ENCODE measurements at places on chromosomes 11 and 22.

DNA sequence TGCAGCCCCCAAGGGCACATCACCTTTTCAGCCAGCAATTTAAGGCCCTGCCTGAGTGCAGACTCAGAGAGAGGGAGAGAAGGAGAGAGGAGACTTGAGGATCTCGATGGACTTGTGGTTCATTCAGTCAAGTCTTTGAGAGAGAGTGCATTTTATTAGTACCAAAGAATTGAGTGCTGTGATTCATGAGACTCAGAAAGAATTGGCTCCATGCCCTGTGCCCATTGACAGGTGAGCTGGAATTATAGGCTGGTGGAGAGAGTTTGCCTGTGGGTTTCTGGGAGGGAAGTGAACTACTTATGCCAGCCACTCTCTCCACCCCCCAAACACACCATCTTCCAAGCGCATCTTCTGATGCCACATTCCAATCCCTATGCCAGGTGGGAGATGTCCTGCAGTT lies 236.8 kb downstream of the MN1 start:
- DNase-seq = no peak

DNA sequence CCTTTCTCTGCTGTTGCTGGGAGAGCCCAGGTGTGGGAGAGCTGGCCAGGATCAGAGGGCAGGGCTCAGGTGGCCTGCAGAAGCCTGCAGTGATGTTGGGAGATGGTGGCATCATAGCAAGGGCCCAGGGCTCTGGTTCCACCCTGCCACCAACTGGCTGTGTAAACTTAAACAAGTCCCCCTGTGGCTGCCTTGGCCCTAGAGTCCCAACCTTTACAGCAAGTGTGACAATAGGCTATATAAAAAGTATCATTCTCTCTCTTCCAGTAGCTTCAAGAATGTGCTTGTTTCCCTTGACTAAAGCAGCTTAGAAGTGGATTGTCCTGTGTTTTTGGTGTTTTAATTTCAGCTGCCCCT lies 201.8 kb upstream of the E2F8 start:
- DNase-seq = no peak

DNA sequence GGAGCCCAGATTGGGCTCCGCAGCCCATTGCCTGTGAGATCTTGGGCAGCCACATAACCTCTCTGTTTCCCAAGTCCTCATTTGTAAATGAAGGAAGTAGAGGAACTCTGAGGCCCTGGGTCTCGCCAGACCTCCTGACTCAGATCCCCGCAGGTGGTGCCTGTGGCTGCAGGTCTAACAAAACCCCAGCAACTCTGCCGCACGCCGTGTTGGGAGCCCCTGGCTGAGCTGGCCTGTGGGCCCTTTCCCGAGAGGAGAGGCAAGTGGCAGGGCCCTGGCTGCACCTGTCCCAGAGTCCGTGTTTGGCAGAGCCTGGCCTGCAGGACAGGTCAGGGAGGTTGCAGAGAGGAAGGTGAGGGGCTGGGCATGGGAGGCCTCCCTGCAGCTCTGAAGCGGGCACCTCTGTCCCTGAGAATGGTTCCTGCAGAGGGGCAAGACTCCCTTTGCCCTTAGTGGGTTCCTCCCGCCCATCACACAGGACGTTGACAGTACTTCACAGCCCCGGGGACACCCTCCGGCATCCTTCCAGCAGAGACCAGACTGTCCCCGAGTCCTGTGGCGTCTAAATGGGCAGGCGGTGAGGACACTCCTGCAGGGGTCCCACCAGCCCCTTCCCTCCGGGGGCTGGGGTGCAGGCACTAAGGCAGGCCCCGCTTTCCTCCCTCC lies 67.7 kb downstream of the ARHGAP8 start:
- DNase-seq = no peak

GRCh38 chr22:42056757-42057511 lies 13.7 kb downstream of the NAGA start:
- peak; percentile 19 for DNase-seq

DNA sequence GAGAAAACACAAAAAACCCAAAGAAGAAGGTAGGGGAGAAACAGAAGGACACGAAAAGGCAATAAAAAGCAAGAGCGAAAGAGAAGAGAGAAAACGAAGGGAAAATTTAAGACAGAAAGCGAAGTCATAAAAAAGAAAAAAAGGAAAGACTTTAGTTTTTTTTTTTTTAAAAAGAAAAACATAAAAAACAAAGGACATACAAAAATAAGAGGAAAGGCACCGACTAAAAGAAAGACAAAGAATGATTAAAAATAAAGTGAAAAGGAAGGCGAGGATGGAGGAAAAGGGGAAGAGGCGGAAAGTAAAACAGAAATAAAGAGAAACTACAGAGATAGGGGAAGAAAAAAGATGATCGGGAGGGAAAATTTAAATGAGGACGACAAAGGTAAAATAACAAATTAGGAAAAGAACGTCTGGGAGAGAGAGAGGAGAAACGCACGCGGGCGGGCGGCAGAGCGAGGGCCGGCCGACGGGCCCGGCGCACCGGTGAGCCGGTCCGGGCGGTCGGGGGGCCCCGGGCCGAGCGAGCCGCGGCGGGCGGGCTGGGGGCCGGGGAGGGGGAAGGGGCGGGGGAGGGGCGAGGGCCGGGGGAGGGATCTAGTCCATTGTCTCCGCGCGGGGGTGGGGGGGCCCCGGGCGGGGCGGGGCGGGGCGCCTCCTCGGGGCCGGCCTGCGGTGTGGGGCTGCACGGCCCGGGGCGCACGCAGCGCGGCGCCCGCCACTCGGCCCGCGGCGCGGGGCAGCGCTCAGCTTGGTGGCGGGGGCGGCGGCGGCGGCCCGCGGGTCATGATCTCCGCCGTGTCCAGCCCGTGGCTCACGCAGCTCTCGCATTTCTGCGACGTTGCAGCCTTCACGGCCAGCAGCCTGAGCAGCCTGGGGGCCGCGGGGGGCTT lies at the start of gene TBX1:
TSS of gene TBX1 (plus strand) at position 721 of the 893 bp plus-strand sequence. CDS start at position 787, 66 bp downstream.
- peak; percentile 37 for DNase-seq

- no peak for DNase-seq
Measured at GRCh38 chr11:45184640-45185039, 38.2 kb downstream of the PRDM11 start.

GRCh38 chr11:34495724-34496377 lies 17.7 kb downstream of the ELF5 start:
- DNase-seq = no peak

DNA sequence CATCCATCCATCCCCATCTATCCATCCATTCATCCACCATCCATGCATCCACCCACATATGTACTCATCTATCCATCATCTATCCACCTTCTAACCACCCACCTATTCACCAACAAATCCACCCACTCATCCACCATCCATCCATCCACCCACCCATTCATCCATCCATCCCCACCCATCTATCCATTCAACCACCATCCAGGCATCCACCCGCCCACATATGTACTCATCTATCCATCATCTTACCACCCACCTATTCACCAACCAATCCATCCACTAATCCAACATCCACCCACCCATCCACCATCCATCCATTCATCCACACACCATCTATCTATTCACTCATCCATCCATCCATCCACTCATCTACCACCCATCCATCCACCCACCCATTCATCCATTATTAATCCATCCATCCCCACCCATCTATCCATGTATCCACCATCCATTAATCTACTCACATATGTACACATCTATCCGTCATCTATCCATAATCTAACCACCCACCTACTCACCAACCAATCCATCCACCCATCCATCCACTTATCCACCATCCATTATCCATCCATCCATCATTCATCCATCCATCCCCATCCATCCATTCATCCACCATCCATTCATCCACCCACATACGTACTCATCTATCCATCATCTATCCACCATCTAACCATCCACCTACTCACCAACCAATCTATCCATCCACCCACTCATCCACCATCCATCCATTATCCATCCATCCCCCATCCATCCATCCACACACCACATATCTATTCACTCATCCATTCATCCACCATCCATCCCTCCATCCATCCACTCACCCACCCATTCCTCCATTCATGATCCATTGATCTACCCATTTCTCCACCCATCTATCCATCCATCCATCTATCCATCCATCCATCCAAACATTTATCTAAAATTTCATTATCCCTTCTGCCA lies 940.0 kb downstream of the BRD1 start:
- DNase-seq = no peak

DNA sequence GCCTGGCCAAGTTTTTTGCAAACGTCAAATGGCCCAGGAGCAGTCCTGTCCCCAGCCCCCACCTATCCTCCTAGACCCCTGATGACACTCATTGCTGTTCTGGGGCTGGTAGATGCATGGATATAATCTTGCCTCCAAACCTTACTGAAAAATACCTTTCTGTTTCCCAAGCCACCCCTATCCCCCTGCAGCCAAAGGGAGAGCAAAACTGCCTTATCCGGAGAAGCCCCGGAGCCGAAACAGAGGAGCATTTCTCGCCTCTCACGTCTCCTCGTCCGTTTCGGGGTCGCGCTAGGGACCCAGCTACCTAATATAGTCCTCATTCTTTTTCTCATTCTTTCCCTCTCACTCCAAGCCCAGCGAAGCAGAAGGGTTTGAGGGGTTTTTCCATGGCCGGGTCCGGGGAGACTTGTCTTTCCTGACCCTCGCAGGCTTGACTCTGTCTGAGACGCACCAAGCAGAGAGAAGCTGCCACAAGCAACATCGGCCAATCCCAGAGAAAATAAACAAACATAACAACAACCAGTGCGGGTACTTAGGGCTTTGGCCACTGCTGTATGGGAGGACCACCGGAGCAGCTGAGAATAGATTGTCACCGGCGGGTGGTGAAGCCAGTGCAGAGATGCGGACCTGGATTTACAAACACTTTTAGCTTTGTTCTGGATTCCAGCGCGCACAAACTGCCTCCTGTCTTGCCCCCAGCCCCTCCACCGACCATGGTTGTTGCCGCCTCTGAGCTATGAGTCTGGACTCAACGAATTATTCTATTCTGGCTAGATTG lies 1.6 kb downstream of the BSX start:
- no peak for DNase-seq

DNA sequence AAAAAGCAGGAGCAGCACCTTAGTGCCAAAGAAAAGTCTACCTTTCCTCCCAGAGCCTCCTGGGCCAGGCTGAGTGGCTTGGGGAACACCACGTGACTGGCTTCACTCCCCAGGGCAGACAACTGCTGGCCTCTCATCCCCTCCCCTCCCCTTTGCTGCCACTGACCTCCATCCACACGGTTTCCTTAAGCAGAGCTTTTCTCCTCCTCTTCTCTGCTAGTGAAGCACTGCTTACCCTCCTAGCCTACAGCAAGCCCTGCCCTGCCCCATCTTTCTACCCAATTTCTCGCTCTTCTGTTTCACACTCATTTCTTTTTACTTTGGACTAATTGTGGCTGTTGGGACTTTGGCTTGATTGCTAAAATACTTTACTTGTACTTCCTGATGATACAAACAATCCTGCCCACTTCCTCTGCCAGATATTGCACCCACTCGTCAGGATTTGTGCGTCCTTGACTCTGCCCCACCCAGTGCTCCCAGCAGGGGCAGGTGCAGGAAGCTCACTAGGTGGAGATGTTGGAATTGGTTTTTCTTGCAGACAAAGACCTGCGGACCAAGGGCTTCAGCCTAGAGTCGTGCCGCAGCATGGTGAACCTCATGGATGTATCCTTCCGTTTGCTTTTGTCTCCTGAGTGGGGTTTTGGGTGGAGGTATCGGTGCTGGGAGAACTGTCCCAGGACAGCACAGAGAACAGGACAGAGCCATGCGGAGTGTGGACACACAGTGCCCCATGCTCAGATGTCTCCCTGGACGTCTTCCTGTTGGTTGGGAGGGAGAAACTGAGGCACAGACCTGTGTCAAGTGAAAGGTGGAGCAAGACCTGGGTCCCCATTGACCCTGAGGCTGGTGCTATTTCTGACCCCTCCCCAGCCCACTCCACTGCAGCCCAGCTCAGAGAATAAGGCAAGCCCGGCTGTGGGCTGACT lies 27.3 kb downstream of the CAPN1 start:
- DNase-seq = no peak

DNA sequence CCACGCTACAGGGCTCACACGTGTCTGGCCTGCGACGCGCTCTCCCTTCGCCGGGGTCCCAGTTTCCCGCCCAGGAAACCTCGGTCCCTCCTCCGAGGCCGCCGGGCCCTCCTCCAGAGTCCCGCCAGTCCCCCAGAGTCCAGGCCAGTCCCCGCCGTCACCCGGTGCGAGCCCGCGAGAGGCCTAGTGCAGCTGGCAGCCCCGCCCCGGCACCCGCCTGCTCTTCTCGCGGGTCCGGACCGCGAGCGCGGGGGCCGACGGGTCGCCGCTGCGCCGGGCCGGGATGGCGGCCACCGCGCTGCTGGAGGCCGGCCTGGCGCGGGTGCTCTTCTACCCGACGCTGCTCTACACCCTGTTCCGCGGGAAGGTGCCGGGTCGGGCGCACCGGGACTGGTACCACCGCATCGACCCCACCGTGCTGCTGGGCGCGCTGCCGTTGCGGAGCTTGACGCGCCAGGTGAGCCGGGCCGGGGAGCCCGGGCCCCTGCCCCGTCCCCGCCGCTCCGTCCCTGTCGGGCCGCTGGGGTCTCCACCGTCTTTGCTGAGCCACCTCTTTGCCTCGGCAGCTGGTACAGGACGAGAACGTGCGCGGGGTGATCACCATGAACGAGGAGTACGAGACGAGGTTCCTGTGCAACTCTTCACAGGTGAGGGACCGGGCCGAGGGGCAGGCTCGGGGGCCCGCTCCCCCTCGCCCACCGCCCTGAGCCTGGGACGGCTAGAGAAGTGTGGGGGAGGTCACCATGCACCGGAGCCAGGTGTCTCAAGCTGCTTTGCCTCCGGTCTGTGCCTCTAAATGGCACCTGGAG lies at the start of gene PTPMT1:
TSS of gene PTPMT1 (plus strand) at position 260 of the 809 bp plus-strand sequence. CDS start at position 284, 24 bp downstream.
- DNase-seq = peak; percentile 70

DNA sequence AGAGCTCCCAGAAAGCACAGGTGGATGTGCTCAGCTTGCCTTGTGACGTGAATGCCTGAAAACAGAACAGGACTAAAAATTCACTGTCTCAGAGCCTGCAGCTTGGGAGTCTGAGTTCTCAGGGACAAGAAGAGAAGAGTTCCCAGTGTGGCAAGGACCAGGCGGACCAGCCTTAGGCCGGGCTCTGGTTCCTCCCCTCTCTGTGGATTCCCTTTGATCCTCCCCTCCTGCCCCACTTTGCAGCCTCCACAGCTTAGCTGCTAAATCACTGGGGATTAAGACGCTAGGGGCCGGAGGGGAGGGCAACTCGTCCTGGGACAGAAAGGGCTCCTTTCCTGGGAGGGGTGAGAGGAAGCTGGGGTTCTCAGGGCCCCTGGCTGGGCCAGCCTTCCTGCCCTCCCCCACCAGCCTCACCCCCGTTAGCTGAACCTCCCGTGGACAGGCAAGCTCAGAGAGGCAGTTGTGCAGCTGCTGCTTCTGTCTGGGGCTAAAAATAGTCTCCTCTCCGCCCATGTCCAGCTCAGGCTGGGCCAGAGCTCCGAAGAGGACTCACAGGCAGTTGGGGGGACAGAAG lies 29.9 kb upstream of the JAM3 start:
- DNase-seq = no peak

DNA sequence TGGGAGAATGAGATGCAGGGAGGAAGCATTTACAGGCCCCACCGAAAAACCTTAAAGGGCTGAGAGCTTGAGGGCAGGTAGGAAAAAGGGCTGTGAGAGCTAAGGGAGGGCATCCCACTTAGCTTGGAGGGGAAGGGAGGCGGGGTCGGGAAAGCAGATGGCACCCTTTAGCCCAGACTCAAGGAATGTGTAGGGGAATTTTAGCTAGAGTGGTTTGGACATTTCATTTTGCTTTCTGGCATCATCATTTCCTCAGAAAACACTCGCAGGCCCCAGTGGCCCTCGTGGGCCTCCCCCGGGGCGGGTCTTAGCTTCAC lies 846 bp upstream of the STIM1 start:
- DNase-seq = no peak
